Mucosa of gallbladder (tissue), 1 donor: ENCODE measurements at places on chromosomes 5 and 9. TPM values are rescaled to one million over a fixed set of nuclear protein-coding genes. Genes with fewer than 3 reads are reported as not detected.

GRCh38 chr9:8946461-8946860 lies 1146.9 kb upstream of the DMAC1 start:
- no peak for DNase-seq

DNA sequence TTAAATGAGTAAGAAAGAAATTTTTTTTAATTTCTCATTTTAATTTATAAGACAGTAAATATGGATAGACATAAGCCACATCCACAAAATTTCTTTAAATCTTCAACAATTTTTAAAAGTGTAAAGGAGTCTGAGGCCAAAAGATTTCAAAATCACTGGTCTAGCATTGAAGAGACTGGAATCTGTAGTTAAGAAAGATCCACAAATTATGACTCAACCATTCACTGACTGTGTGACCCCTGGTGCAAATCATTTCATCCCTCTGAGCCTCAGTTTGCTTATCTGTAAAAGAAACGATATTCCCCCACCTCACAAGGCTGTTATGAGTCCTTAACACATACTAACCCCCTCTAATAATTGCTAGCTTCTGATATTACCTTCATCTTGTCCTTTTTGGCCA lies 98.5 kb downstream of the EBF1 start:
- no peak for DNase-seq

- DNase-seq: peak; percentile 63
These were observed 44.2 kb downstream of the NIPSNAP3B start for GRCh38 chr9:104808035-104808614.

DNA sequence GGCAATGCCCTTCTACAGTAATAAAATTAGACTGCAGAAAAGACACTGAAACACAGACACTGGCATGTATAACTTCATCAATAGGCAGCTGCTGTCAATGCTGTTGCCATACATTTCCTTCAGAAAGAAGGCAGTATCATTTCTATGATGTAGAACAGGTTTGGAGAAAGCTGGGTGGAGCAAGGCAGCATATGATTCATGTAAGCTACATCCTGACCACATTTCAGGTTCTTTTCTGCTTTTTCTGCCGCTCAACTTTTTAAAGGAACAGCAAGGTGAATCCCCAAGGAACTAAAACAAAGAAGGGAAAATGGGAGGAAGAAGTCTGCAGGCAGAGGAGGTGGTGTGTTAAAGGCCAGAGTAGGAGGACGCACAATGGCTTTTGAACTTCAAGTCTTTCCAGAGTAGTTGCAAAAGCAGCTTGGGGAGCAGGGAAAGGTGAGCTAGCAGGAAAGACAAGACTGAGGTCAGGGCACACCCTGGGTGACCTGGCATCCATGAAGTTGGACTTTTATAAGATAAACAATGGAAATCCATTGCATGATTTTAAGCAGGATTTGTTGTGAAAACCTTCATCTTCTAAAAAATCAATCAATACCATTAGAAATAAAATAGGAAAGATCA lies 142.1 kb downstream of the MED10 start:
- peak; percentile 4 for DNase-seq

- DNase-seq: no peak
These were observed 41.5 kb upstream of the STARD4 start for GRCh38 chr5:111553868-111554267.

The PCDHGA12 gene
- 10.2 TPM for total RNA-seq

The CHSY3 gene
- total RNA-seq: 3.1 TPM

GRCh38 chr9:34675048-34675714 lies 12.7 kb upstream of the CCL27 start:
- DNase-seq: peak; percentile 82

DNA sequence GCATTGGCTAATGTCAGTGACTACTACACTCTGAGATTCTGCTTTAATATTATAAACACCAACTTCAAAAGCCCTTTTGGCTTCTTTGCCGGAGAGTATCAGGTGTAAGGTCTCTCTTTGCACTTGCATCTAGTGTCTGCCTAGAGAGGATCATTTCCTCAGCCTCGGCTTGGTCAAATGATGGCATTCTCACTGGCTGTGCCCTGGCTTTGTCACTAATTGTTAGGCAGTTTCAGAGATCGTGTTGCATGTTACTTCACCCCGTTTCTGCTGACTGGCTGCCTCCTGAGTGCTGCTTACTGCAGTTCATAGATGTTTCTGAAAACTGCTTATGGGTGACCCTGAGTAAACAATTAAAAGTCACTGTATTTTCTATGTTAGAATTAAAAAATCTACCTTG lies 48.8 kb downstream of the SLC1A3 start:
- DNase-seq: no peak

The FCN1 gene
- total RNA-seq: 2.0 TPM

- DNase-seq: no peak
These were observed at the start of gene ADAM19 for GRCh38 chr5:157575381-157576020. TSS of gene ADAM19 (minus strand) at chr5:157575775. CDS start at chr5:157575696, 79 bp downstream.

The PCDHA3 gene
- total RNA-seq: 1.9 TPM

- DNase-seq: no peak
These were observed 81.1 kb downstream of the PHF2 start for GRCh38 chr9:93657331-93658111.

The SVEP1 gene
- total RNA-seq: 13.1 TPM

GRCh38 chr5:67815455-67816391 lies 399.8 kb upstream of the PIK3R1 start:
- DNase-seq: peak; percentile 81

DNA sequence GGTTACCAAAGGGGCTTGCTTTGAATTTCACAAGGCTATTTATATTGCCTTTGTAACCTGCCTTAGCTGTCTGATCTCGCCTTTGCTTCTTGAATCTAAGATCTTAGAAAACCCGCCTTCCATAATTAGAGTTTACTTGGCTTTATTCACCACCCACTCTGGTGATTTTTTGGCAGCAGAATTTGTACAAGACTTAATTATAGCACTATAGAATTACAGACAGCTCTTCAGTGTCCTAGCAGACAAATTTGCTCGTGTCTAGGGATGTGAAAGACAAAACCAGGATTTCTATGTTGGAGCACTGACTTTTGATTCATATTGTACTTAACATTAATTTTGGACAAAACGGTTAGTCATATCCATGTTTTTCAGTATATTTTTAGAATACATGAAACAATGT lies 306.6 kb downstream of the ADGRV1 start:
- DNase-seq: no peak

- DNase-seq: no peak
These were observed 4.6 kb downstream of the ARAP3 start for GRCh38 chr5:141677415-141677814.

DNA sequence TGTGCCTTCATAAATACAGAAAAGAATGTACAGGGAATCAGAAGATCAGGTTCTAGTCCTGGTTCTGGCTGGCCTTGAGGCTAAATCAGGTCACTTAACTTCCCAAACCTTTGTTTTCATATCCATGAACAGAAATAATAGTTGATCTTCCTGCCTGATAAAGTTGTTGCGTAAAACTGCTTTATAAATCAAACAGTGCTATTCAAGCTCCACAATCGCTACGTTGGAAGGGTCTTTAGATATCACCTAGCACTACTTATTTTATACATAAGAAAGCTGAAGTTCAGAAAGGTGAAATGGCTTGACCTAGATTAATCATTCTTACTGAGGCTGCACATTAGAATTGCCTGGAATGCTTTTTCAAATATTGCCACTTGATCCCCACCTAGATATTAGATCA lies 36.3 kb upstream of the GCNT4 start:
- DNase-seq: no peak

DNA sequence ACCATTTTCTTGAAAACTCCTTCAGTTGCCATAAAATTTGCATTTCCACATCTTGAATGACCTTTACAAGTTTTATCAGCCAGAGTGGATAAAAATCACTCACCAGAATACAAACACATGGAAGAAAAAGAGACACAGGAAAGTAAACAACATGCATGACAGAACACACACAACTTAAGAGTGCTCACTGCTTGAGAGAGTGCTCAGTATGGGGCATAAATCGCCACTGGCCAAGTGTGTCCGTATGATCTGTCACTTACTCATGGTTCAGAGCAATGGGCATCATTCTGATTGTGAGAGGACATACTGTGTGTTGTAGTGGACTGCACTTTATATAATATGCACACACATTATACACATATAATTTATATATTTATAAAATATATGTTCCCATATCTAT lies 155.6 kb upstream of the NTRK2 start:
- no peak for DNase-seq

DNA sequence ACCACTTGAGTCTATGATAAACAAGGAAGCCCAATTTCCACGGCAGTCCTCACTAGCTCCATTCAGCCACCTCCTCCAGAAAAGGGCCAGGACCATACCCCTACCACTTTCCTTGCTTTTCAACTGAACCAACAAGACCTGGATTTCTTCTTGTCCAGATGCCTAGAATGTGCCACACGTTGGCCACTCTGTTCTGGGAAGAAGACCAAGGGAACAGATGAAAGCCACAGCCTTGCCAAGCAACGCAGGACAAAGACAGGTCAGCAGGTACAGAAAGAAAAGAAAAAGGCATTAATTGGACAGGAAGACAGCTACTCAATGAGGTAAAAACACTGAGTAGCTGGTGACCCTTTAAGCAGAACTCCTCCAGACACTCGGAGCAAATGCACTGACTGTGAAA lies 2.2 kb downstream of the CCNJL start:
- DNase-seq: no peak

The FAM200C gene
- total RNA-seq: 5.4 TPM

The EGFL7 gene
- 62.2 TPM for total RNA-seq

DNA sequence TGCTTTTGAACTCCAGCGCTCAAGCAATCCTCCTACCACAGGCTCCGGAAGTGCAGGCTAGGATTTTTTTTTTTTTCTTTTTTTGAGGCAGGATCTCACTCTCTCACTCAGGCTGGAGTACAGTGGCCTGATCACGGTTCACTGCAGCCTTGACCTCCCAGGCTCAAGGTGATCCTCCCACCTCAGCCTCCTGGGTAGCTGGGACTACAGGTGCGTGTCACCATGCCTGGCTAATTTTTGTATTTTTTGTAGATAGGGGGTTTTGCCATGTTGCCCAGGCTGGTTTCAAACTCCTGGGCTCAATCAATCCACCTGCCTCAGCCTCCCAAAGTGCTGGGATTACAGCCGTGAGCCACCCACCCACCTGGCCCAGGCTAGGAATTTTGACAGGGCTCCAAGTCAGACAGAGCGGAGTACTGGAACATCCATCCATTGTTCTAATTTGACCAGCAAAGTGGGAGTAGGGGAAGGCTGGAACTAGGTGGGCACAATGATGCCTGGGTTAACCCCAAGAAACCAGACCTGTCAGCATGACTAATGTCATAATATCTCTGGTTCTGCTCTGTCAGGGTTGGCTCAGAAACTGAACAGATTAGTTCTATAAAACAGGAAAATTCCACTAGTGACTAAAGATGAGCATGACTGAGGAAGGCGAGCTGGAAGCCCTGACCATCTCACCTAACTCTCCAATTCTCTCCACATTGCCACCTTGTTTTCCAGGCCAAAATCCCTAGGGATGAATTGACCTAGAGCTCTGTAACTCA lies 9.2 kb downstream of the ZBTB5 start:
- no peak for DNase-seq

DNA sequence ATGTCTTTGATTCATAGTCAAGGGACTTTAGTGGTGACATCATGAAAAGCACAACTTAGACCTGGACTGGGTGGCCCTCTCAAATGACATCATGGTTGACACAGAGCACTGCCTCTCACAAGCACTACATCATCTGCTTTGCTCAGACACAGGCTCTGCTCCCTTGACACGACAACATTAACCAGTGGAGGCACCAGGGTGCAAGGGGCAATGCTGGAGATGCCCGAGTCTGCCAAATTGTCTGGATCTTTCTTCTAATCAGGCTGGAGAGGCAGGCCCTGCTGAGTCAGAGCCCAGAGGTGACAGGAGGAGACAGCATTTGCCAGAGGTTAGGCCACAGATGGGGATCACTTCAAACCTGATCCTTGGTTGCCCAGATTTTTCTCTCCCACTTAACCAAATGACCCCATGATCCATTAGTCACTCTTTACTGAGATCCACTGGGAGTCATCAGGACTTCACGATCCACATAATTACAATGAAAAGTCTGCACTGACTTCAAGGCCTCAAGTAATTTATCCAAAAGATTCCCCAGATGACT lies 174.4 kb downstream of the SLIT3 start:
- DNase-seq: no peak

GRCh38 chr9:18905883-18906629 lies 127.0 kb downstream of the SAXO1 start:
- DNase-seq: no peak

DNA sequence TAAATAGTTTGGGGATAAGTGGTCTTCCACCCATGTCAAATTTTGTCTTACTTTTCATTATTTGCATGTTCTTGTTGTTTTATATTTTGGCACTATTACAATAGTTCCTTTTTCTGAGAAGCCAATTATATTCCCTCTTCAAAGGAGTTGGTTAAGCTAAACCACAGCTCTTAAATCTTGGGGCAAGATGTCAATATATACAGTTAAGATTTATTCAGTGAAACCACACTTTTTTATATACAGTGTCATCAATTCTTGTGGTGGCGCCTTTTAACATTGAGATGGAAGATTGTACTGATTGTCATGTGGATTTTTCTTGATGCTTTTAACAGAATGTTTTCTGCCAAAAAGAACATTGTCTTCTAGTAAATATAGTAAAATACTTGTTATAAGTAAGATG lies 104.1 kb downstream of the MTREX start:
- DNase-seq: no peak

GRCh38 chr5:122707796-122708195 lies 67.1 kb upstream of the SNX2 start:
- no peak for DNase-seq

The FREM1 gene
- 8.2 TPM for total RNA-seq

DNA sequence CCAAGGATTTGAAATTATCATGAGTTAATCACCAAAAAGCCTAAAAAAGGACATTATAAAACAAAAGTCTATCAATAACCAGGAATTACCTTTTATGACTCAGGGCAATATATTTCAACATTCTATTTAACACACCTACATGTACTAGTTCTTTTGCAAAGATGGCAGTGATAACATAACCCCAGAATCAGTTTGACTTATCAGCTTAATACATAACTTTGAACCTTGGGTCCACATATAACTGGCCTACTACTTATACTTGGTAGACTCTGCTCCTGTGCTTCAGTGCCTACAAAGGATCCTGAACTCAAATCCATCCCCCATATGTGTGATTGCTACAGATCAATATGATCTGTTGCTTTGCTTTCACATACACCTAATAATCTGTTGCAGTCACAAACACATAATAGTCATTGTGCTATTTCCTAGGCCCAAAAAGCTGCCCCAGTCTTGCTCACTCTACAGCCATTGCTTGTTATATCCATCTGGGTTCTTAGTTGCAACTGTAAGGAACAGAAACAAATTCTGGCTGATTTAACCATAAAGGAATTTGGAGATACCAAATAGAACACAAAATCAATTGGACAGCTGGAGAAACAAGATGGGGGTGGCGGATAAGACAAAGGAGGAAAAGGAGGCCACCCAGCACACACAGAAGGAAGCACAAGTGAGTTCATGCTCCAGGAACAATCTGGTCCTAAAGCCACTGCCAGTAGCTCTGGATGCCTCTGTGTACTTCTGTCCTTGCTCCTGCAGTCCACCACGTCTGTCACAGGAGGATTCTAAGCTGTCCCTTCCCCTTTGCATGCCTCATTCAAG lies 25.5 kb downstream of the DEPDC1B start:
- DNase-seq: peak; percentile 51

- DNase-seq: peak; percentile 94
These were observed at the start of gene SIGMAR1 for GRCh38 chr9:34637356-34638137. TSS of gene SIGMAR1 (minus strand) at chr9:34637787. CDS start at chr9:34637697, 90 bp downstream.

The GPR150 gene
- not detected for total RNA-seq
